Astrocyte of the spinal cord (primary cell): ENCODE measurements at places on chromosomes 3 and 15.

DNA sequence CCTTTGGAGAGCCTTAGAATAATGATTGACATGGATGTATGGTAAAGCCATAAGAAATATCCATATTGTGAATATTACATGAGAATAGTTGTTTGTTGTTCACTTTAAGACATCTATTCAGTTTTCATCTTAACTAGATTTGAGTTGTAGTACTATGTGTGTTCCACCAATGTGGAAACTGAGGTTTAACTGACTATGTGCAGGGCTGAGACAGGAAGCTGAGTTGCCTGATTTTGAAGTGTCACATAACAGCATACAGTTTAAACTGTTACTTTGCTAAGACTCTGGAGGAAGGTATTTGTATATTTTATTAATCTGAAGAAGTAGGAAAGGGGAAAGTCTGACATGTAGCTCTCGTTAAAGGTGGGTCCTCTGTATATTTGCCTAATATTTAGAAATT is 2.1 kb downstream of the ECT2 start:
- DNase-seq: no peak

GRCh38 chr3:105791919-105792786 is 76.7 kb downstream of the CBLB start:
- DNase-seq: peak; percentile 93

- no peak for DNase-seq
Measured at GRCh38 chr3:45496555-45496954, 98.0 kb upstream of the LIMD1 start.

DNA sequence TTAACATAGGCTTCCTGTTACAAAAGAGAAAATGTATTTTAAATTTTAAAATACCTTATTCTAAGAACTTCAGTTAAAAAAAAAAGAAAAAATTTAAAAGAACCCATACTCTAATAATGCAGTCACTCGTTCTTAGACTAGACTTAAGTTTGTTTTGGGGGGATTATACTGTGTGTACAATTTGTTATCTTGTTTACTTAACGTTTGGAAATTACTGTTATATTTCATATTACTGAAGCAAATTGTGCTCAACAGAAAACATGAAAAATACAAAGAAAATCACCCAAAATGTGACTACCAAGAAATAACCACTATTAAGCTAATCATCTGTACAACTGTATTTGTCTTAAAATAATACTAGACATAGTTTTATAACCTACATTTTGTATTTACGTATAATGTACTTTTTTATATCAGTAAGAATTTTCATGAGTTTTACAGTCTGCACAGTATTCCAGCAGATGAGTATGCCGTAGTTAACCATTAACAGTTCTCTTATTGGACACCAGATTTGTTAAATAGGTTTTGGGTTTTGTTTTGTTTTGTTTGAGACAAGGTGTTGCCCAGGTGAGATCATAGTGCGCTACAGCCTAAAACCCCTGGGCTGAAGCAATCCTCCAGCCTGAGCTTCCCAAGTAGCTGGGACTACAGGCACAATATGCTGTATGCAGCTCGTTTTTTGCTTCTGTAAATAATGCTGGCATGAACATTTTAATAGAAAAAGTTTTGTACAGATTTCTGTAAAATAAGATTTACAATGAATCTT is 88.8 kb upstream of the CHD2 start:
- peak; percentile 14 for DNase-seq

DNA sequence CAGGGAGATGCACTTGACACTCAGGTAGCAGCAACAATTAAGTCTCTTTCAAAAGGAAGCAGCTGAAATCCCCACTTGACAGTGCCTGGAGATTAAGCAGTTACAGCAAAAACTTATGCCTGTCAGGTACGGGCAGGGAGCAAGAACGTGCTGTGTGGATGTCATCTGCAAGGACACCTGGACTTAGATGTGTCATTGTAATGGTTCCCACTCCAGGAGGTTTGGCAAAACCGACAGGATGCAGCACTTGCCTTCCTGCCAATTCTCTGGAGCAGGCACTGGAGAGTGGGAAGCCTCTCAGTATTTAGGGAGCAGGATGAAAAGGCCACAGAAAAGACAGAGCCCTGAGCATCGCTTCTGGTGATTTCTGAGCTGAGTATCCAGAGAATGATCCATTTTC is 292.4 kb downstream of the PDCD6IP start:
- DNase-seq: no peak

DNA sequence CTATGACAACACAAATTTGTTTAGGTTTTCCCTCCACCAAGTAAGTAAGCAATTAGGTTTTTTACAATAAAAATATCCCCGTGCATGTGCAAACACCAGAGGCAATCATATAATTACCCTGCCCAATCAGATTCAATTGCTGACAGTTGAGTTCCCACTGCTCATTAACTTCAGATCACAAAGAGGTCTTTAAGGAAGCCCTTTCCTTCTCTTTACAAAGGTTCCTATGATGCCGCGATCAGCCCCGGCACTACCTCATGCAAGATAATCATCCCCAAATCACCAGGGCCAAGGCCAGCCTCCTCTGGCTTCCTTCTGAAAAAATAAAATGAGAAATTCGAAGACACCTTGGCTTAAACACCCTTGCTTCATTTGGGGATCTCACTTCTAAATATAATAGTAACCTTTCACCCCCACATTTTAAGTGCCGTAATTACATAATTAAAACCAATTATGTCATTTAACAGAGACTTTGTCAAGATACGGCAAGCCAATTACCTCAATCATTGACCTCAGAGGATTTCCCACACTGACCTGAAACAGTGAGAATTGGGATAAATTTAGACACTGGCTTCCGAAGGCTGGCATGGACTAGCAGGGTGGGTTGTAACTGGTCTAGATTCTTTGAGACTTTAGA is 121.3 kb upstream of the WNT5A start:
- DNase-seq: no peak

GRCh38 chr3:47443611-47443995 is 32.1 kb downstream of the SCAP start:
- DNase-seq: no peak

- no peak for DNase-seq
Measured at GRCh38 chr15:38545179-38545578, 19.4 kb downstream of the RASGRP1 start.

DNA sequence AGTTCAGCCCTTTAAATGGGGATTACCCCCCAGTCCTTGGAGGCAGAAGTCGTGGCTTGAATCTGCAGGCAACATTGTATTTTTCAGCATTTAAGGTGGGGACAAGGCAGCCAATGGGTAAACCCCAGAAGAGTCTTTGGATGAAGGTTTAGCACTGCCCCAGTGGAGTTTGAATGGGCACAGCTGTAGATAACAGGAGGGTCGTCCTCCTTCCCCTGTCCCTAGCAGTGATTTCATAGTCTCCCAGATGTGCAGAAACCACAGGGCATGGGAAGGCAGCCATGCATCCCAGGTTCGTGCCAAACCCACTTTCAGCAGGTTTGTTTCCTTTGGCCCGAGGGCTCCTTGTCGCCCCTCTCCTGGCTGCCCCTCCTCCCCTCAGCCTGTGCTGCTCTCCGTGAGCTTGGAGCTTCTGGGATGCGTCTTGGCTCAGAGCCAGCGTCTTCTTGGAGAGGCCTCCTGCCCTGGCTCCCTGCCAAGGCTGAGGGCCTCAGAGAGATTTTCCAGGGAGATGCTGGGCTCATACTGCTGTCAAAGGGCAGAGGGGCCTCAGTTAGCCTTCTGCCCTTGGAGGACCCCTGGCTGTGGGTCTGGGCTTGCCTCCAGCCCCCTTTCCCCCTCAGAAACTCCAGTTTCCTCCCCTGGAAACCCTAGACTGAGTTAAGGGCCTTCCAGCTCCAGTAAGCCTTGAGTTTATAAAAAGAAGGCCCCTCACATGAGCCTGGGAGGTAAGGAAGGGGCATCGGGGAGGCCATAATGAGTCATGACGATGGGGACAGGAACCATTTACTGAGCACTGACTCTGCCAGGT is 48.9 kb upstream of the POLG start:
- no peak for DNase-seq

DNA sequence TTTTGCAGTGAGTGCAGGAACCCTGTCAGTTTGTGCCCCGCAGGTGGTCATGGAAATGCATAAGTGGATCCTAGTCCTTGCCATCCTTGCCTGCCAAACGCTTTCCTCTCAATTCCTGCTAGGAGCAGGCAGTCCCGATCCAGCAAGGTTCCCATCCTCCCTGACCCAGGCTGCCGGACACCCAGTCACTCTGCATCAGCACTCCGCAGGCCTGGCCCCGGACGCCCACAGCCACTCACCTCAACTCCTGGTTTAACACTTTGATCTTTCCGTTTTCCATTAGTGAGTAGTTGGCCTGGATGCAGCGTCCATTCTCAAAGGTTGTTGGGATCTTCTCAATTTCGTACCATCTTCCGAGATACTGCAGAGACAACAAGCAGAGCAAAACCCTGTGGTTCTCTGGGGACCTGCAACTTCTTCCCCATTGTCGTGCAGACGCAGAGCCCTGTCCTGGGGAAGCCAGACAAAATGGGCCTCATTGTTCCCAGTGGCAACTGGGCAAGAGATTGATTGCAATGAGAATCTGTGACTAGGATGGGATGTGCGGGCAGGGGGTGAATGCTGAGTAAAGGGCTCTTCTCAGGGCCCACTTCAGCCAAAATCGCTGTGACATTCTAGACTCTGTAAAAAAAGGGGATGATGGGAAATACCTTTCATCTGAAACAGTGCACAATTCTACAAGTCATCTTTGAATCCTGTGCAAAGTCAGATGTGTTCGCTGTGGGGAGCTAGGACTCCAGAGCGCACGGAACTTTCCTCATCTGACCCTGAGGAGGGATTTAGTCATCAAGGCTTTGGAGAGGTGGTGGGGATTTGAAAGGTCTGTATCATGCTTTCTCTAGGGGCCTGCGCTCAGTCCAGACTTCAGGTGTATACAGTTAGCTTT is 9.9 kb downstream of the APOD start:
- DNase-seq: no peak

DNA sequence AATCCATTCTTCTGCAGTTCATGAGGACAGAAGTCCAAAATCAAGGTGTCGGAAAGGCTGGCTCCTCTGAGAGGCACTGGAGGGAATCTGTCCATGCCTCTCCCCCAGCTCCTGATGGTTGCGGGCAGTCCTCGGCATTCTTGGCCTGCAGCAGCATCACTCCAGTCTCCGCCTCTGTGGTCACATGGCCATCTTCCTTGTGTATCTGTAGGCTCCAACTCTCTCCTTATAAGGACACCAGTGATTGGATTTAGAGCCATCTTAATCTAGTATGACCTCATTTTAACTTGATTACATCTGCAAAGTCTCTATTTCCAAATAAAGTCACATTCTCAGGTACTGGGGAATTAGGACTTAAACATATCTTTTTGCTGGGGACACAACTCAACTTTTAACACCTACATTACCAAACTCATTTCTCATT is 56.0 kb upstream of the FLNB start:
- peak; percentile 89 for DNase-seq

DNA sequence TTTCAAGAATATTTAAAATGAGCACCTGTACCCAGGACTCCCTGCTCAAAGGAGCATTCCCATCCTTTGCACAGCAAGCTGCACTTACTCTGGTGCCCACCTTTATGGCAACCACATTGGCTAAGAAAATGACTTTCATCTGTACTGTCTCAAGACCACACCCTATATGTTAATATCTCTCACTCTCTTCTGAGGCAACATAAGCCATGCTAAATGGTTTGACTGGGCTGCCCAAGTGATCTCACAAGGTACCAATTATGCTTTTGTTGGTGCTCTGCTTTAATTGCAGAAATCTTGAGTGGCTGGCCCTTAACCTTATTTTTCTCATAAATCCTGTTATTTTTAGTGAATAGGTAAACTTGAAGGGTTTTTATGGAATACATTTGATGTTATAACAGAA is 17.7 kb downstream of the RYK start:
- no peak for DNase-seq

DNA sequence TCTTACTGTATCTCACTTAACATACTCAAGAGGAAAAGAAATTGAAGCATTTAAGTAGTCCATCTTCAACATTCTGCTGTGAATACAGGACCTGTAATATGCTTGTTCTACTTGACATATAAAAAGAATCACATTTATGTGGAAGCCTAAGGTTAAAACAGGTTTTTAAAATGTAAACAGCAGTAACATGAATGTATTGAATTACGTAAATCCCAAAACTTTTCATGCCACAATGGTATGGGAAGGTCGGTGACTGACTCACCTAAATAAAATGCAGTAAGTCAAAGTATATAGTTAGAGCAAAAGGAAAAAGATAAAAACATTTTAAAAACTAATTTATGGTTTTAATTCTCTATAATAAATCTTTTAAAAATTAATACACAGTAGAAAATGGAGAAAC is 115.7 kb upstream of the TJP1 start:
- DNase-seq: peak; percentile 71

DNA sequence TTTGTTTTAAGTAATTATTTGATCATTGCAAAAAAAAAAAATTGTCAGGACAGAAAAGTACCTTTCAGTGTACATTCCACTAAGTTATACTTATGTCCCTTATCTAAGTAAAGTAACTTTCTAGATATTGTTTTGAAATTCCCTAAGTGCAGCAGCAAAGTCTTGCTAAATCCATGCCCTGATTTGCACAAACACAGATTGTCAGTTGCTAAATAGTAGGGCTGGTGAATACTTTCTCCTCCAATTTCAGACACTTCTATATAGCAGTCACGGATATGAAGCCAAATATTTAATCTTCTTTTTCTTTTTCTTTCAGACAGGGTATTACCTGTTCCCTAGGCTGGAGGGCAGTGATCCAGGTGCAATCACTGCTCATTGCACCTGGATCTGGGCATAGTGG is 12.9 kb downstream of the LRRC2 start:
- DNase-seq: no peak

DNA sequence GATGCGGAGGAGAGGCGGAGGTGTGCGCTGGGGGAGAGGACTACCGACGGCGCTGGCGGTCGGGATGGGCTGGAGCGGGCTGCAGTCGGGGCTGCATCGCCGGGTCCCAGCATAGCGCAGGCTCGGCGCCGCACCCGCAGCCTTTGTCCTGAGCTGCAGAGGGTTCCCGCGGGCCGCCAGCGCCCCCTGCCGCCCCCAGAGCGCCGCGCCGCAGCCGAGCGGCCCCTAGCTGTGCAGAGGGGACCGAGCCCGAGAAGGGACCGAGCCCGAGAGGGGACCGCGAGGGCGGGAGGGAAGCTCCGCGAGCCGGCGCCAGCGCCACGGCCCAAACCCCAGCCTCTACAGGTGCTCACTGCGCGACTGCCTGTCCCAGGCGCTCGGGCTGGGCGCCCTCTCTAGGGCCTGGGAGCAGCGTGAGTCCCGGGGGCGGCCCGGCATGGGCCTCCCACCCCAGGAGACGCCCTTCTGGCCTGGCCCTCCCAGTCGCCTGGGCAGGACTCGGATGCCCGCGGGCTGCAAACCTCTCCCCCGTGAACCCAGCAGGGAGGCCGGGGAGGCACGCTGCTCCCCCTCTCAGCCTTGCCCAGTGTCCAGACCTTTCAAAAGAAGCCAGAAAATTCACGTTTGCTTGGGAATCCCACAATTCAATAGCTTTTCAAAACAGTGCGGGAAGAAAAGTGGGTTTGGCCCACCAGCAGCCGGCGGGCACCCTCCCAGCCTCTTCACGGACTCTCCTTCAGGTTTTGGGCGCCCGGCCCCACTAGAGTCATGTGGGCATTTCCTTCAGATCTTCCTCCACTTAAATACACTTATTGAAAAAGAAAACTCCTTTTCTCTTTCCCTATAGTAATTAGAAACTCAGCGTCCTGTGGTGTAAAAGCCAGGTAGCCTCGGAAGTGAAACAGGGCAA is 134.7 kb downstream of the TPRA1 start:
- peak; percentile 48 for DNase-seq

- no peak for DNase-seq
Measured at GRCh38 chr3:57500506-57500905, 43.6 kb downstream of the DNAH12 start.
